ENCODE measurements at places on chromosomes 1 and 21. TPM values are rescaled to one million over a fixed set of nuclear protein-coding genes. Genes with fewer than 3 reads are reported as not detected.

Gene C1QTNF12
- 0.33 TPM for total RNA-seq

Gene CD5L
- not detected for total RNA-seq

Gene CELA2A
- total RNA-seq = not detected

Gene CR1L
- not detected for total RNA-seq

Gene TRIM67
- not detected for total RNA-seq

Gene FCRL6
- total RNA-seq = not detected

Gene NR0B2
- not detected for total RNA-seq

Gene TNFSF4
- total RNA-seq = 11.8 TPM

Gene GFI1
- total RNA-seq = not detected

Gene OR6N1
- not detected for total RNA-seq

Gene TMEM82
- total RNA-seq = not detected

Gene FMO1
- total RNA-seq = not detected

Gene FTCD
- not detected for total RNA-seq

Gene HOOK1
- under 0.01 TPM for total RNA-seq

Gene CXADR
- 22.5 TPM for total RNA-seq

Gene THEMIS2
- 9.8 TPM for total RNA-seq

Gene SMIM34
- not detected for total RNA-seq

Gene TPTE
- not detected for total RNA-seq

Gene CYP4X1
- total RNA-seq = 3.3 TPM

Gene FAM78B
- 0.57 TPM for total RNA-seq

Gene ERG
- 170 TPM for total RNA-seq

Gene HRNR
- not detected for total RNA-seq

Gene FCGR2B
- not detected for total RNA-seq

Gene FCN3
- total RNA-seq = 0.33 TPM

Gene MYOC
- total RNA-seq = not detected

Gene FCGR3B
- not detected for total RNA-seq

Gene TMCC2
- total RNA-seq = 2.0 TPM

Gene FAM131C
- total RNA-seq = 0.38 TPM

Gene NEXN
- total RNA-seq = 2.3 TPM

Gene AK2
- 212 TPM for total RNA-seq

Gene OR2L13
- total RNA-seq = not detected

Gene BRDT
- total RNA-seq = not detected

Gene MRPS14
- 15.2 TPM for total RNA-seq

Gene ACTL8
- not detected for total RNA-seq

Gene GJA5
- total RNA-seq = 2.0 TPM

Gene IL24
- not detected for total RNA-seq

Gene NBPF4
- not detected for total RNA-seq

Gene SLC2A5
- under 0.01 TPM for total RNA-seq

Gene PDC
- total RNA-seq = not detected

Data from vein endothelial cell (primary cell).